ENCODE measurements at places on chromosomes 1 and 21. TPM values are rescaled to one million over a fixed set of nuclear protein-coding genes. Genes with fewer than 3 reads are reported as not detected.

Gene NKAIN1
- 2.4 TPM for polyA plus RNA-seq

Gene LENEP
- 0.90 TPM for polyA plus RNA-seq

- DNase-seq = no peak
Observed at GRCh38 chr1:108045460-108045859, 80.5 kb upstream of the VAV3 start.

Gene ZNF683
- 0.27 TPM for polyA plus RNA-seq
